Germinal center (tissue), 1 donor: ENCODE measurements at places on chromosomes 6 and 20.
A peak's percentile ranks its signal among the peaks of the same experiment; 100 is the strongest.

GRCh38 chr6:13523826-13524622, 36.6 kb upstream of the GFOD1 start:
- no peak for DNase-seq

DNA sequence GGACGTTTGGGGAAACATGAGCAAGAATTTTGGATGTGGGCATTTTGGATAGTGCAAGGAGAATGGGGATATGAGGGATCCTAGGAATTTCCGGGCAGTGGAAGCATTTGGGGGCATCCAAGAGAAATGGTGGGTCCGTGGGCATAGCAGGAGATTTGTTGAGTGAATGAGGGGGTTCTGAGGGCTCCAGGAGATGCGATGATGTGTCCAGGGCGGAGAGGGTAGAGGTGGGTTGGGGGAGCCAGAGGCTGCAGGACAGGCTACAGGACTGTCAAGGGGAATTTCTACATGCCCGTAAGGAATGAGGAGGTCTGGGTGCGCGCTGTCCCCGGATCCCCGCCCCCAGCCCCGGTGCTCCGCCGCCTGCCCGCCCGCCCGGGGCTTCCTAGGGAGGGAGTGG, 364 bp downstream of the FRS3 start:
- no peak for DNase-seq

GRCh38 chr6:124055963-124056362, 252.3 kb downstream of the NKAIN2 start:
- DNase-seq, result no peak

- DNase-seq, result no peak
Measured at GRCh38 chr20:37892001-37892400, 10.9 kb upstream of the VSTM2L start.

- DNase-seq, result peak; percentile 24
Measured at GRCh38 chr20:21101453-21101931, 4.7 kb downstream of the LINC00237 start.

- DNase-seq, result no peak
Measured at GRCh38 chr6:125746019-125746414, 3.4 kb upstream of the HEY2 start.

DNA sequence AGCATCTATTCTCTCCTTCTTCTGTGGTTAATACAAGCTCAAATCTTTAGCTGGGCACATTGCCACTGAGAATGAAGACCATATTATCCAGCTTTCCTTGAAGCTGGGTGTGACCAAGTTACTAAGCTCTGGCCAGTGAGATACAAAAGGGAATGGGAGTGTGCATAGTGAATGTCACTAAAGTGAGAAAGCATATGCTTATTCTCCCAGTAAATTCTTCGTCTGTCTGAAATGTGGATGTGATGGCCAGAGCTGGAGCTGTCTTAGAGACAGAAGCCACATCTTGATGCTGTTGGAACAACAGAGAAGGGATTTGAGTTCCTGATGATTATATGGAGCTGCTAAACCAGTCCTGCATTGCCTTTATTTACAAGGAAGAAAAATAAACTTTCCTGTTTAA, 60.1 kb downstream of the SESN1 start:
- DNase-seq, result no peak

DNA sequence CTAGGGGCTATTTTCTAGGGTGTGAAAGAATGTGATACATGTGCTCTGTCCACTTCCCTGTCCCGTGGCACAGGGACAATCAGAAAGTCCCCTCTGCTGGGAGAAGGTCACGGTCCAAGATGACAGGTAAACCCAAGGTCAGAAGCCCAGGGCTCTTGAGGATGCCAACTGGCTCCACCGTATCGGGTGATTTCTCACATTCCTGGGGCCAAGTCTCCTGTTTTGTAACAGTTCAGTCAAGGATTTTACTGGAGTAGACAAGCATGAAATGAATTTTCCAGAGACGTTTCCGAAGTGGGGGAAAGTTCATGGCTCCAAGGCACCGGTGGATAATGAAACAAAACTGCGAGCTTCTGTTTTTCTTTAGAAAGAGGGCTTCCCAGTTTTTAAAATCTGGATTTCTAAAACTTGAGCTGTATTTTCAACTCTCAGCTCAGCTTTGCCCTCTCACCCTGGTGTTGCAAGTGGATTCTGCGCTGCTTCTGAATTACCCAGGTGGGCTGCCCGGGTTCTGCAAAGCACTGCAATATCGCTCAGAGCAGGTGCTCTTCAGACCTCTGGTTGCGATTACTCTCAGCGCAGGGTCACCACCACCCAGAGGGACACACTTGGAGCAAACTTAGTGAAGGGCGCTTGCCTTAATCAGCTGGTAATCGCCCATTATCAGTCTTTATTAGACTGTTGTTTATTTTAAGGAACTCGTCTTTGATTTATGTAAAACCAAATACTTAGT, 64.4 kb upstream of the TMEM170B start:
- no peak for DNase-seq

DNA sequence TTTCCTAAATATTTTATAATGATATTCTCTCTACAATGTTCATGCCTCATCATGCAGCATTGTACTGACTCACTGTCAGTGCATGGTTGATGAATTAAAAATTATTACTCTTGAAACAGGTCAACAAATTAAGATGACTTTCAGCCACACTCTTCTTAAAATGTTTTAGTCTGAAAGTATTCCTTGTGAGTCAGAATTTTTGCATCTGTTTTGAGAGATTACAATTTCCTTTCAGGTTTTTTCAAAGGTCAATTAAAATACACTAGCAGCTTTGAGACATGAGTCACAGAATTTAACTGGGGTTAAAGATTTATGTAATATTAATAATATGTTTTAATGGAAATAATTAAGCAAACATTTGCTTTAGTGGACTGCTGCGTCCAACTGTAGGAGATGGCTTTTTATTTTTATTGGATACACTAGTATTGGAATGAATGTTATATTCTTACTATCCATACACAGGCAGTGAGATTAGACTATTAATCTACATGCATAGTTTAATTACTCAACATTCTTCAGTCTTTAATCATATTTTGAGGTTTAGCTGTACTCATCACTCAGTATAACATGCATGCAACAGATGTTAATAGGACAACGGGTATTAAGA, 9.7 kb downstream of the COL12A1 start:
- no peak for DNase-seq
